ENCODE measurements at places on chromosomes 2 and 18.

GRCh38 chr18:3691705-3692104, 241.7 kb downstream of the TGIF1 start:
- no peak for DNase-seq

- no peak for DNase-seq
These were observed 136.7 kb downstream of the TMEM247 start for GRCh38 chr2:46615986-46616485.

DNA sequence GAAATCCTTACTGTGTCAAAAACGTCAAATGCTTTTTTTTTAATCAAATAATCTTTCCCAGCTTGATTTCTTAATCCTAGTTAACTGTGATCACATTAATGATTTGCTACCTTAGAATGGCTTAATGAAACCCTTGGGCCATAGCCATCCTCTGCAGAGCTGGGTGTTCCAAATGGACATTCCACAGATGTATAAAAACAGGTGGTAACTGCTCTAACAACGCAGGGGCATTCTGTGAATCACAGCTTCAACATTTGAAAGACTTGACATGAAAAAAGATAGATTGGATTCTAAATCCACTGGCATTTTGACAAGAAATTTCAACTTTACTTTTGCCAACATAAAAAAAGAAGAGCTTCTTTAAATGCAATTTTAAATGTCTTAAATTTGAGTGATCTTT, 69.8 kb upstream of the RASGRP3 start:
- no peak for DNase-seq

GRCh38 chr2:212794471-212794870, 255.9 kb upstream of the ERBB4 start:
- DNase-seq, result no peak

- no peak for DNase-seq
These were observed 1.3 kb downstream of the INPP4A start for GRCh38 chr2:98445683-98446581.

GRCh38 chr2:159227467-159227866, 59.0 kb downstream of the WDSUB1 start:
- no peak for DNase-seq

GRCh38 chr18:45191795-45192194, 423.5 kb upstream of the SLC14A2 start:
- no peak for DNase-seq
